Jurkat, Clone E6-1 (cell line): ENCODE measurements at places on chromosomes 13 and 19.

GRCh38 chr13:77779552-77780272 is 82.2 kb downstream of the SLAIN1 start:
- peak; percentile 91 for DNase-seq

- no peak for DNase-seq
Observed at GRCh38 chr19:16978839-16979802, 47.5 kb downstream of the CPAMD8 start.

GRCh38 chr13:99075268-99076191 is 97.7 kb upstream of the DOCK9 start:
- DNase-seq: peak; percentile 56

DNA sequence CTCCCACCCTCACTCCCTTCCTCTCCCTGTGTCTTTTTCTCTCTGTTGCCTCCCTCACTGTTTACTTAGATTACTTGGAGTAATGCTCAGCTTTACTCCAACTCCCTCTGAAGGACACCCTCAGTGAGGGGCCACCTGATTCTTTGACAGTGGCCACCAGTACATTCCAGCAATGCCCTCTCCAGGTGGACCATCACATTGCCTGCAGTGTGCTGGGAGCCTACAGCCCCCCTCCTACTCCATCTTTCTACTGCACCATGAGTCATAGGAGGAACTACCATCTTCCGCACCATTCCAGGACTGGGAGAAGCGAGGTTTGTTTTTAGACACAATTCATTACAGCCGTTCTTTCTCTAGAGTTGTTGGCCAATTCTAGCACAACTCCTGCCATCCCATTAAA is 96.6 kb upstream of the POSTN start:
- no peak for DNase-seq

- no peak for DNase-seq
Observed at GRCh38 chr19:35414442-35414841, 33.6 kb upstream of the FFAR2 start.

DNA sequence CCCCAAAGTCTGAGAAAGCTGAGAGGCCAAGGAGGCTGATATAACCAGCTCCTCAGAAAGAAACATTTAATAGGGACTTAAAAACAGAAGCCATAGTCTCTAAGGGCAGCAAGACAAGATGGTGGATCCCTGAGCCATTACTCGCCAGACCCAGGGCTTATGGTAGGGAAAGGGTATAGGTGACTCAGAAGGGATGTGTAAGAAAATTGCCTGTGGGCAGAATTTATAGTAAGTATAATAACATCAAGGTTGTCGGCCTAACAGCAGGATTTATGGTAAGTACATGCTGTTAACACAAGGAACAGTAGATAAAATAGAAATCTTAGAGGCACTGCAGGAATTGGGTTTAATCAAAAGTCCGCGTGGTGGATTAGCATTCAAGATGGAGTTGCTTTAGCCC is 14.7 kb downstream of the KBTBD6 start:
- no peak for DNase-seq

DNA sequence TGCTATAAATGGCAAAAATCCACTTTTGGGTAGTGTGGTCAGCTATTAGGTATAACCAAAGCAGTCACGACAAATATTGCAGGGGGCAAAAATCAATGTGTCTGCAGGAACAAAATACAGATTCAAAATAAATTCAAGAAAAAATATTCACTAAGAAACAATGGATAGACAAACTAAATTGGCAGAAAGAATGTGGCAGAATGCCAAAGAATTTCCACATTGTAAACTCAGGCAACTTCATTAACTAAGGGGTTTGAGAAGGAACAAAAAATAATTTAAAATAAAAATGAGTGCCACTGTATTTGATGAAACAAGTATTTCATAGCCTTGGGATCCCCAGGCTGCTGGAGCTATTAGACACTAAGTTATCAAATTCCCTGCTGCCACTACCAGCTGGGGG is 193.1 kb downstream of the VWA8 start:
- no peak for DNase-seq

GRCh38 chr19:45451131-45451849 is 16.5 kb upstream of the FOSB start:
- peak; percentile 84 for DNase-seq

DNA sequence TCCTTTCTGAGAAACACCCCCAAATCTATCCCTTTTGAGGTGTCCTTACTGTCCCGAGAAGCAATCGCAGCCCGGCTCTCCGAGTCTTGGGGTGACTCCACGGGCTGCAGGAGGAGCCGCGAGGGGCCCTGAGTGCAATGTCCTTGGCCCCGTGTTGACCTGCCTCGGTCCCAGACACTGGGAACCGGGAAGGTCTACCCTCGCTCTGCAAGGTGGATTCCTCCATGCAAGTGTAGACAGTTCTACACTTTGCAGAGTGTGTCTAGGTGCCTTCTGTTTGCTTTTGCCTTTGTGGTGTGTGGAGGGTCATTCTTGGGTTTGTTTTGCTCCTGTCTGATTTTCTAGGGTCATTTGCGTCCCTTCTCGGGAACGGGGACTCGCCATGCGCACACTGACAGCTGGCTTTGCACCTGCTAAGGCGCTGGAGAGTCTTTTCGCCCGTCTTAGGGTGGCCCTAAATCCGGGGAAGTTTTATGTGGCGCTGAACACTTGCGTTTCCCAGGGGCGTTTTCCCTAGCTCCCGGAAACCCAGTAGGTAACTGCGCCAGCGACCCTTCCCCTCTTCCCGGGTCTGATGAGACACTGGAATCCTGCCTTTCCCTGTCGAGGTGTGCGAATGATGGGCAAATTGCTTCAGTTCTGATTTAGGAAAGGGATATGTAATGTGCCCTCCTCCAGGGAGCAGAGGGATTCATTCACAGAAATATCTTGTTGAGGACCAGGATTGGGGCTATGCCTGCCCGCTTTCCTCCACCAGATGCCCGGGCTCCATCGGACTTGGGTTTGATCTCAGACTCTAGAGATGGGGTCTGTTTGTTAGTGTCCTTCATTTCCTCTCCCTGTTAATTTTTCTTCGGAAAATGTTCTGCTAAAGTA is 755 bp downstream of the SERTM1 start:
- DNase-seq: no peak

- DNase-seq: no peak
Observed at GRCh38 chr13:51728972-51729371, 75.0 kb downstream of the DHRS12 start.

DNA sequence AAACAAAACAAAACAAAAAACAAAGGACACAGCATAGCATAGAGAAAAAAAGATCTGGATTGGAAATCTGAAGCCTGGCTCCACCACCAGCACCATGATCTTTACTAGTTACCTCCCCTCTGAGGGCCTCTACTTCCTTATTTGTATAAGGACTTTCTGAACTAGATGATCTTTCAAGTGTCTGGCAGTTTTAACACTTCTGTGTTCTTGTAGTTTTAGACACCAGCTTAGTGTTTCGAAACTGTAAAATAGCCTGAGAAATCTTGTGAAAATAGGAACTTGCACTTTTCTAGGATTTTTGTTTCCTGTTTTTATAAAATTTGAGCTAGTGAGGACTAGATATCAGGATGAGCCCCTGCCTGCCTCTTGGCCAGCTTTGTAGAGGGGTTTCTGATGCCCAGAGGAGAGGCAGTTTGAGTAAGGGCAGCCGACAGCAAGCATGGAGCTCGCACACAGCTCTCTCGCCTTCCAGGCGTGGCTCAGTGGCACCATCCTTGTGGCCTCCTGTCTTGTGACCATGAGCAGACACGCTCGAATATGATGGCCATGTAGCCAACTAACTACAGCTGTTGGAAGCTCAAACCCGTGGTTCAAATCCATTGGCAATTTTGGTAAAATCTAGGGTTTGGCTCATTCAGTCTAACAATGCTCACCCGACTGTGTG is 319.0 kb downstream of the KCNRG start:
- DNase-seq: no peak

DNA sequence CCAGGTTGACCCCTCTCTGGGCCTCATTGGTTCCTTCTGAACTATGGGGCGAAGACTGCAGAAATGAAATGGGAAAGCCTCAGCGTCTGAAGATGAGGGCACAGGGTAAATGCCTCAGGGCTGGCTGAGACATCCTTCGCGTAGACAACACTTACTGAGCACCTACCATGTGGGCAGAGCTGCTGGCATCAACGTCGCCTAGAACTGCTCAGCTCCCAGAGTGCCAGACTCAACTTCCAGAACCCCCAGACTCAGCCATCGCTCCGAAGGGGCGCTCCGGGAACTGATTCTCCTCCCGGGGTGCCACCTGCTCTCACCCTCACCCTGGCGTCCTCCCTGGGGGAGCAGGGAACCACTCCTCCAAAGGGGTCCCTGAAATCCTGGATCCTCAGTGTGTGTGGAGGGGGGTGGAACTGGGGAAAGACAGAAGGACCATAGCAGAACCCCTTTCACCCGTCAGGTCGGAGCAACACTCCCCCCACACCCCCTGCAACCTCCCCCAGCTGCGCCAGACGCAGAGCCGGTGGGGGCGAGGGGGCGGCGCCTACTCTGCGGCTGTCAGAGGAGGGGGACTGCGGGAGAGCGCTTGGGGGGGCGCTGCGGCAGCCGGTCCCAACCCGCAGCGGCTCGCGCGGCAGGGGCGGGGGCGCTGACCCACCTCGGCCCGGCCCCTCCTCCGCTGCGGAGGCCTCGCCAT is 8.2 kb upstream of the NFIC start:
- DNase-seq: no peak

- no peak for DNase-seq
Observed at GRCh38 chr19:4456476-4456842, 1.1 kb downstream of the UBXN6 start.

DNA sequence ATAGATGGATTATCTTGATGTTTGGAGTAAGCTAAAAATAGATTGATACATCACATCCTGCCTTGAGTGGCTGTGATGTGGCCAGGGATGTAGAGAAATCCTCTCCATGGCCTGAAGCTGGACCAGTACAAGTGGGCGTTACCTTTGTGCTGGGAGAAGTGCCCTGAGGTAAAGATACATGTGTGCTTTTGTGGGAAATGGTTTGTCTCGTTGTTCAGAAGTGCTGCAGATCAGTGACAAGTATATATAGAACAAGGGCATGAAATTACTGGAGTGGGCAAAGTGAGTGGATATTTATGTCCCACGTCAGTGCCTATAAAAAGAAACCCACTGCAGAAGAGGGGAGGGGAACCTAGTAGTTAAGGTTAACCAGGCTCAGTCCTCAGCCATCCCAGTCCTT is 12.2 kb upstream of the ZNF304 start:
- no peak for DNase-seq

GRCh38 chr13:41344358-41344757 is 33.3 kb downstream of the NAA16 start:
- DNase-seq: no peak

DNA sequence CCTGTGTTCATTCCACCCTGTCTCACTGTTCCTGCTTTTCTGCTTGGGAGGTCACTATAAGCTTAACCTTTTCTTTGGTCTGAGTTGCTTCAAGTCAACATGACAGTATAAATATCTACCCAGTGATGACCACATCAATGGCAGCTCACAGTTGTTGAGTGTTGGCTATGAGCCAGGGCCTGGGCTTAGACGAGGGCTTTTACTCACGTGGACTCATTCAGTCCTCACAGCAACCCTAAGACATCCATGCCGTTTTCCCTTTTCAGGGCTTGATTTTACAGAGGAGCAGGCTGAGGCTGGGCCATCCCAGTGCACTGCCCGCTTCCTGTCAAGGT is 10.2 kb upstream of the CCDC97 start:
- DNase-seq: peak; percentile 60
